PC-9 (cell line): ENCODE measurements at places on chromosomes 6 and 20. TPM values are rescaled to one million over a fixed set of nuclear protein-coding genes. Genes with fewer than 3 reads are reported as not detected.
A peak's percentile ranks its signal among the peaks of the same experiment; 100 is the strongest.

Gene NKX2-4
- not detected in 2 replicates for total RNA-seq

Gene SAMHD1
- 14.0 and 21.2 TPM in 2 replicates for total RNA-seq

Gene RIMS4
- 0.13 and 0.15 TPM in 2 replicates for total RNA-seq

Gene TINAG
- not detected in 2 replicates for total RNA-seq

- H3K36me3 ChIP-seq: no peaks in the 10 kb centered on the region
- no peak overlapping the region for H3K4me3 ChIP-seq
- H3K27me3 ChIP-seq: no peaks in the 10 kb centered on the region
- H3K27ac ChIP-seq: no peak overlapping the region
- DNase-seq: no peak
- H3K4me1 ChIP-seq: no peaks in the 10 kb centered on the region
These were observed 242.3 kb upstream of the PMEPA1 start for GRCh38 chr20:57952136-57952535.

- peak; percentile 44 for DNase-seq
- H3K36me3 ChIP-seq: no peaks in the 10 kb centered on the region
- H3K4me1 ChIP-seq: 0 out of 2 replicates have a peak, but pooled peaks cover 6% of the 10 kb centered on the region
These were observed 235.3 kb downstream of the BTBD3 start for GRCh38 chr20:12152996-12153395.

- H3K27ac ChIP-seq: no peak overlapping the region
- no peak for DNase-seq
- H3K4me3 ChIP-seq: no peak overlapping the region
- H3K27me3 ChIP-seq: no peaks in the 10 kb centered on the region
- H3K4me1 ChIP-seq: no peaks in the 10 kb centered on the region
These were observed 747.6 kb downstream of the RFPL4B start for GRCh38 chr6:113094779-113095178.

GRCh38 chr6:160031442-160031841 lies 62.6 kb downstream of the IGF2R start:
- H3K27ac ChIP-seq: no peak overlapping the region
- no peaks in the 10 kb centered on the region for H3K4me1 ChIP-seq
- no peak overlapping the region for H3K4me3 ChIP-seq
- DNase-seq: no peak

GRCh38 chr6:17730078-17730704 lies 23.5 kb upstream of the NUP153 start:
- no peak overlapping the region for H3K4me3 ChIP-seq
- no peaks in the 10 kb centered on the region for H3K27me3 ChIP-seq
- H3K4me1 ChIP-seq: no peaks in the 10 kb centered on the region; the same call in 1 of the 2 replicates
- H3K36me3 ChIP-seq: no peaks in the 10 kb centered on the region
- no peak for DNase-seq

- H3K4me1 ChIP-seq: no peaks in the 10 kb centered on the region
- no peak overlapping the region for H3K4me3 ChIP-seq
- H3K36me3 ChIP-seq: no peaks in the 10 kb centered on the region
These were observed 1.3 kb upstream of the SMLR1 start for GRCh38 chr6:130825772-130826441.

- peaks cover 6% of the 10 kb centered on the region for H3K36me3 ChIP-seq
- no peak overlapping the region for H3K4me3 ChIP-seq
- DNase-seq: no peak
- no peak overlapping the region for H3K27ac ChIP-seq
- H3K4me1 ChIP-seq: no peaks in the 10 kb centered on the region
- no peaks in the 10 kb centered on the region for H3K27me3 ChIP-seq
These were observed 31.3 kb downstream of the RARS2 start for GRCh38 chr6:87558446-87558845.

DNA sequence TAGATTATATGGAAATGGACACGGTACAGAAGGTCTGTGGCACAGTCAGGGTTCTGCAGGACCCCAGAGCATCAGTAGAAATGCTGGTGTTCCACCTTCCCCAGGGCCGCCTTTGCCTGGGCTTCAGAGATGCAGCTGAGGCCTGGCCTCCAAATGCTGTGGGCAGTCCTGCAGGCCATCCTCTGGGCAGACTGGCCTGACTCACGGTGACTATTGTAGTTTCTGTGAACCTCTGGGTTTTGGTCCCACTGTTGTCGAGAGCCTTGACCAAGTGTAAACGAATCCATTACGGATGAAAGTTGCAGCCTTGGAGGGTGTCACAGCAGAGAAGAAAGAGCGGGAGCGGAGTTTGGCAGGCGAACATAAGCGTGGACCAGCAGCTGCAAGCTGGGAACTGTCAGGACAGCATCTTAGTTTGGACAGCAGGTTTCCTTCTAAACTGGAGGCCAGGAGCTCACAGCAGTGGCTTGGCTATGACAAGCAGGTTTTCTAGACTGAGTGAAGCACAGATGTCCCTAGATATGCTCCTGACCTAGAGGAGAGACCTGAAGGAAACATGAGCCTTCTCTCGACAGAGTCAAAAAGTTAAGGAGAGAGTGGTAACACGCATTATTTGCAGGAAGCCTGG lies 46.2 kb upstream of the BCLAF1 start:
- peaks cover 11% of the 10 kb centered on the region for H3K4me1 ChIP-seq
- DNase-seq: no peak
- no peak overlapping the region for H3K27ac ChIP-seq
- H3K27me3 ChIP-seq: no peaks in the 10 kb centered on the region
- no peaks in the 10 kb centered on the region for H3K36me3 ChIP-seq
- H3K4me3 ChIP-seq: no peak overlapping the region

- H3K27me3 ChIP-seq: peaks cover 28% of the 10 kb centered on the region; the same call in 1 of the 2 replicates
- H3K4me3 ChIP-seq: no peak overlapping the region
- no peak for DNase-seq
- no peaks in the 10 kb centered on the region for H3K36me3 ChIP-seq
- H3K4me1 ChIP-seq: no peaks in the 10 kb centered on the region
- no peak overlapping the region for H3K27ac ChIP-seq
These were observed 178.7 kb upstream of the TSHZ2 start for GRCh38 chr20:52793339-52793963.

GRCh38 chr6:170583756-170584180 lies 669 bp downstream of the PDCD2 start:
- DNase-seq: no peak
- peak overlapping the region; percentile 24; the same call in 1 of the 2 replicates for H3K27ac ChIP-seq
- peaks cover 18% of the 10 kb centered on the region for H3K36me3 ChIP-seq
- peak overlapping the region; percentile 85 for H3K4me3 ChIP-seq
- H3K27me3 ChIP-seq: no peaks in the 10 kb centered on the region

GRCh38 chr20:40481337-40481736 lies 207.7 kb downstream of the MAFB start:
- no peak for DNase-seq
- H3K27ac ChIP-seq: no peak overlapping the region
- H3K4me1 ChIP-seq: no peaks in the 10 kb centered on the region
- no peaks in the 10 kb centered on the region for H3K36me3 ChIP-seq
- no peaks in the 10 kb centered on the region for H3K27me3 ChIP-seq
